ENCODE measurements at places on chromosomes 12 and 14.

DNA sequence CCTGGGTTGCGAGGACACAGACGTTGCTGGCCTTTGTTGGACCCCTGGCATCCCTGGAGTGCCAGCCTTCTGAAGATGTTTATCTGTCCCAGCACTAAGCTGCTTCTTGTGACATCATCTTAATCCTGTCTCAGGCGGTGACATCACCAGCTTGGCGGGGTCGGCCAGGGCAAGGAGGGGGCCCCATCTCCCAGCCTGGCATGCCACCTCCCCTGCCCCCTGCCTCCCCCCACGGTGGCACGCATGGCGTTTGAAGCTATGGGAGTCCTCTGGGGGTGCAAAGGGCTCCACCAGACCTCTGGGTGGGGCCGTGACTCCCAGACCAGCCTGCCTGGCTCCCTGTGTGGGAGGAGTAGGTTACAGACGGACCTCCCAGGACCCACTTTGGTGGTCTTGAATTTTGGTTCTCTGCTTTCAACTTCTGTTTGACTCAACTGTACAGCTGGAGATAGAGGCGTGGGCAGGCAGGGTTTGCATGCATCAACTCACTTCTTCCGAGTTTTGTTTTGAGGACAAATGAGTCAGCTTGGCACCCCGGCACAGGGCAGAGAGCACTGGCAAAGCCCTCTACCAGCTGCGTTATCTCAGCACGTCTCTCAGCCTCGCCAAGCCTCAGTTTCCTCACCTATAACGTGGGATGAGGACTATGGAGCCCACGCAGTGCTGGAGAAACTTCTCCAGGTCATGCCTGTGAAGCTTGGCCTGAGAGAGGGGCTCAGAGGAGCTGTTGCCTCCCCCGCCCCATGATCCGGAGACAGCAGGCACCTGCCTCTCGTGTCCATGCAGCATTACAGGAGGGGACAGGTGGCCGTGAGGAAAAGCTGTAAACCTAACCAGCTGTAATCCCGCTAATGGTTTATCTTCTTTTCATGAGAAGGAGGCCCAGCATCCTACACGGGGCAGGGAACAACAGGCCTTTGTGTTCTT is 38.8 kb upstream of the EML1 start:
- DNase-seq: no peak

- DNase-seq: no peak
Observed at GRCh38 chr14:55477680-55478079, 37.3 kb upstream of the TBPL2 start.

DNA sequence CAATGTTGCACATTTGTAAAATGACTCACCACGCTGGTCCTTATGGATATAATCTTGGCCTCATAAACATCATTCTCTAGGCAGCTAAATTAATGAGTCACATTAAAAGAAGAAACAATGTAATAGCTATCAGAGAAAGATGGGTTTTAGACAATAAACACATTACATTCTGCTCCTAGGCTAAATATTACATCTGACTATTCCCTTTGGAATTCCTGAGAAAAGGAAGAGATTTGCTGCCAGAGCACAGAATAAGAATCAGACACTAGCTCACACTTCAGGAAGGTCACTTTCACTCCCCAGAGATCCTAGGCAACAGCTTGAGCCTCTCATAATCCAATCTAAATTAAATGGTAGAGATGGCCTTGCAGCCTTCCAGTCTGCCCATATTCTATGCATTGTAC is 218.2 kb downstream of the PTPRO start:
- DNase-seq: no peak

DNA sequence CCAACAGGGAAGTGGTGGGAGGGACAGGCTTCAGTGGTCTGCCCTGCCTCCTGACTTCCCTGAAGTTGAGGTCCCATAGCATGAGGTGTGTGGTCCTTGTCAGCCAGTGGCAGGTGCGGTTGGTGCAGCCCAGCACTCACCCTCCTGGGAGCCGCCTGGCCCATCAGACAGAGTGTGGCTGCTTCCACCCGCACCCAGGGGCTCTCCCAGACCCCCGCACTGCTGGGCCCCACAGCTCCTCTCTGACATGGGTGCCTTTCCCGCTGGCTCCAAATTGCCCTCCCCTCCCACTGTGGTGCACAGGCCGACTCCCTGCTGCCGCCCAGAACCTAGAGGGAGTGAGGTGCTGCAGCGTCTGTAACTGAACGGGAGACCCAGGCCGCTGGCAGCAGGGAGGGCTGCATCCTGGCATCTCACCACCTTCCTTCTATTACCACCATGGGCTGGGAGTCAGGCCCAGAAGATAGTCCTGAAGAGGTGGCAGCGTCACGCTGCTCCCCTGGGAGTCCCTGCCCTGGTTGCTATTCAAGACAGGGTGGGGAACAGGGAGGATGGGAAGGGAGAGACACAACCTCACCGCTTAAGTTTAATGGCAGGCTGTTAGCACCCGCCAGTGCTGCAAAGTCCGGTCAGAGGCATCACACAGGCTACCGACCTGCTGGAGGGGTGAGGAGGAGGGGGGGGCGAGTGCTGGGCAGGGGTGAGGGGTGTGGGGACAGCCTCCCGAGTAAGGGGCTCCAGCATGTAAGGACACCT is 180.6 kb upstream of the PRMT8 start:
- DNase-seq: no peak

GRCh38 chr14:89331398-89331797 is 85.6 kb downstream of the FOXN3 start:
- no peak for DNase-seq

DNA sequence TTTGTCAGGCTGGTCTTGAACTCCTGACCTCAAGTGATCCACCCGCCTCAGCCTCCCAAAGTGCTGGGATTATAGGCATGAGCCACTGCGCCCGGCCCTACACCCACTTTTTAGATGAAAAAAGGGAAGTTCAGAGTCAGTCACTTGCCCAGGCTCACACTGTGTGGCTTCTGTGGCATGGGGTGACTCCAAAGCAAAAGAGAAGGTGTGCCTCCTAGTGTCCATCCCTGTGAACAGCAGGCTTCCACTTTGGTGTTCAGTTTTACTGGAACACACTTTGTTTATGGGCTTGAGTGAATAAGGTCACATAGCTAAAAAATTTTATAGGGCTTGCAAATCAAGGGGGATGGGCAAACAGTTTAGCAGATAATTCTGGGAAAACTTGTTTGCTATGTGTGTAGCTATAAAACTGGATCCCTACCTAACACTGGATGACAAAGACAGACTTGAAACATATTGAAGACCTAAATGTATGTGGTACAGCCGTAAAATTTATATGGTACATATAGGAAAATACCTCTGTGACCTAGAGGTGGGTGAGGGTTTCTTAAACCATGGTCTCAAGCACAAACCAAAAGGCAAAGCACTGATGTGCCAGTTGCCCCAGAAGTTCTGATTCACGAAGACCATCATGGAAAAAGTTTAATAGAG is 54.9 kb downstream of the EID3 start:
- DNase-seq: peak; percentile 73

- DNase-seq: no peak
Observed at GRCh38 chr12:75981247-75982168, 50.1 kb downstream of the PHLDA1 start.

DNA sequence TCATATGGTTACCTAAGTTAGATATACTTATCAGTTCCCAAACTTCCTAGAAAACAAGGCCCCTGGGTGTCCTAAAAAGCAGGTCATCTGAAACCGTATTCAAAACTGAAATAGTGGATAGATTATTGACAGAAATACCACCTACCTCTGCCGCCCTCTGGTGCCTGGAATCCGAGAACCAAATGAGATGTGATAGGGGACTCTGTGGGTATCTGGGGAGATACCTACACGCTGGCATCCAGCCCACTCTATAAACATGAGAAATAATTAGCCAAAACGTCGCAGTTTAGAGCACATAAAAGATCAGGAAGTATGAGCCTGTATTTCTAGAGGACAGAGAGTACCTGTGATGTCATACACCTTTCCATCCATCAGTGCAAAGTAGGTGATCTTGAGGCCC is 4.4 kb downstream of the ORMDL2 start:
- no peak for DNase-seq

- no peak for DNase-seq
Observed at GRCh38 chr12:27517961-27518665, 5.9 kb upstream of the PPFIBP1 start.

- no peak for DNase-seq
Observed at GRCh38 chr14:71538288-71538687, 393.9 kb upstream of the RGS6 start.

GRCh38 chr12:104870797-104871196 is 87.3 kb downstream of the SLC41A2 start:
- DNase-seq: no peak
